Hindlimb muscle (tissue), 1 donor: ENCODE measurements at places on chromosomes 3 and 15. TPM values are rescaled to one million over a fixed set of nuclear protein-coding genes. Genes with fewer than 3 reads are reported as not detected.

GRCh38 chr3:49035281-49035680, 6.1 kb upstream of the IMPDH2 start:
- no peak for DNase-seq

The SNX4 gene
- polyA plus RNA-seq: 30.8 TPM

GRCh38 chr15:70486451-70487386, 276.6 kb downstream of the UACA start:
- DNase-seq: no peak

The CD96 gene
- 0.23 TPM for polyA plus RNA-seq

DNA sequence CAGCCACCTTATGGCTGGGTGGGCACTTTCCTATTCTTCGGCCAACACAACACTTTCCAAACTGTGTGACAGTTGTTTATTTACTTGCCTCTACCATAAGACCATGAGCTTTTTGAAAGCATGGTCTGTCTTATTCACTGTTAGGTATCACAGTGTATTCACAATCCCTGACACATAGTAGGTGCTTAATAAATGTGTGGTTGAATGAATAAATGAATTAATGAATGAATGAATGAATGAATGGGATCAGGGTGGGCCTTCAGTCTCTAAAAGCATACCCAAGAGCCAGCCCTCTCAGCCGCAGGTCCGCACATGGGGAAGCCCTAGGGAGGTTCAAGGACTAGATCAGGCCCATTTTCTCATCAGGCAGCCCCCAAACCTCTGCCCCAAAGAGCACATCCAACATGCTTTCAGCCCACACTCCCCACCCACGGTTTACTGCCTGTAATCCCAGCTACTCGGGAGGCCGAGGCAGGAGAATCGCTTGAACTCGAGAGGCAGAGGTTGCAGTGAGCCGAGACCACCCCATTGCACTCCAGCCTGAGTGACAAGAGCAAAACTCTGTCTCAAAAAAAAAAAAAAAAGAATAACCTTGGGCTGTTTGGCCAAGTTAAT, 95.9 kb downstream of the LIPC start:
- DNase-seq: no peak

DNA sequence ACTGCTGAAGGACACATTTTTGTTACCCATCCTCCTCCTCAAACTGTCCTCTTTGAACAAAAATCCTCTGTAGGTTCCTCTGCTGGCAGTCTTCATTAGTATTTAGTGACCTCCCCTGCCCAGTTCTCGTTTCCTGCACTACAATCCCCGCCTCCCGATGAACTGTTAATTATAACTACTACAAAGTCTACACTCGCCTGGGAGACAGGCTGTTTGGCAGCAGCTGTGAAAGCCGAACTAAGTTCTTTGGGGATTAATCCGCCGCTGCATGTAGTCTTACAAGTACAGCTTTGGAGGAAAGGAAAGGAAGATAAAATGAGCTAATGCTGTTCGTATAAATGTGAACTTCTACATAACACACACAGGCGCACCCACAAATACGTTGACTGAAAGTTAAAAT, 160.0 kb upstream of the WNT5A start:
- DNase-seq: no peak

The CFAP161 gene
- polyA plus RNA-seq: 0.32 TPM

The INKA1 gene
- polyA plus RNA-seq: 7.4 TPM

- no peak for DNase-seq
Measured at GRCh38 chr3:168583977-168584376, 488.3 kb upstream of the GOLIM4 start.
